ENCODE measurements at places on chromosomes 5 and 9. TPM values are rescaled to one million over a fixed set of nuclear protein-coding genes. Genes with fewer than 3 reads are reported as not detected.

GRCh38 chr5:5271786-5272321 is 131.7 kb downstream of the ADAMTS16 start:
- H3K27ac ChIP-seq = no peak overlapping the region
- H3K4me1 ChIP-seq = no peaks in the 10 kb centered on the region
- no peaks in the 10 kb centered on the region for H3K27me3 ChIP-seq
- H3K36me3 ChIP-seq = no peaks in the 10 kb centered on the region
- no peak overlapping the region for H3K4me3 ChIP-seq
- DNase-seq = no peak

GRCh38 chr9:12973710-12974109 is 198.9 kb downstream of the LURAP1L start:
- no peaks in the 10 kb centered on the region for H3K27me3 ChIP-seq
- H3K36me3 ChIP-seq = no peaks in the 10 kb centered on the region
- no peaks in the 10 kb centered on the region for H3K4me1 ChIP-seq
- no peak overlapping the region for H3K27ac ChIP-seq

DNA sequence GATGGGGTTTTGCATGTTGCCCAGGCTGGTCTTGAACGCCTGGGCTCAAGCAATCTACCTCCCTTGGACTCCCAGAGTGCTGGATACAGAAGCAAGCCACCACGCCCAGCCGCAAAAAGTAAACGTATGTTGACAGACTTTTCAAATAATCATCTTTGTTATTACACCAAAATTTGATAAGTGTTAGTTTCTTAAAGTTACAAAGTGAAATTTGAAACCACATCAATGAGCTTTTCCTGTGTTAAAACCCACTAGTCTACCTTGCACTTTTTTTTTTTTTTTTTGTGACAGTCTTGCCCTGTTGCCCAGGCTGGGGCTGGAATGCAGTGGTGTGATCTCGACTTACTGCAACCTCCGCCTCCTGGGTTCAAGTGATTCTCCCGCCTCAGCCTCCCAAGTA is 29.9 kb downstream of the SPACA9 start:
- H3K27me3 ChIP-seq = no peaks in the 10 kb centered on the region
- H3K4me3 ChIP-seq = no peak overlapping the region
- no peaks in the 10 kb centered on the region for H3K4me1 ChIP-seq
- no peak for DNase-seq
- peaks cover 42% of the 10 kb centered on the region for H3K36me3 ChIP-seq

GRCh38 chr5:10161778-10162177 is 87.9 kb downstream of the ATPSCKMT start:
- H3K27ac ChIP-seq = no peak overlapping the region
- DNase-seq = no peak
- H3K27me3 ChIP-seq = peaks cover 5% of the 10 kb centered on the region
- H3K36me3 ChIP-seq = no peaks in the 10 kb centered on the region

DNA sequence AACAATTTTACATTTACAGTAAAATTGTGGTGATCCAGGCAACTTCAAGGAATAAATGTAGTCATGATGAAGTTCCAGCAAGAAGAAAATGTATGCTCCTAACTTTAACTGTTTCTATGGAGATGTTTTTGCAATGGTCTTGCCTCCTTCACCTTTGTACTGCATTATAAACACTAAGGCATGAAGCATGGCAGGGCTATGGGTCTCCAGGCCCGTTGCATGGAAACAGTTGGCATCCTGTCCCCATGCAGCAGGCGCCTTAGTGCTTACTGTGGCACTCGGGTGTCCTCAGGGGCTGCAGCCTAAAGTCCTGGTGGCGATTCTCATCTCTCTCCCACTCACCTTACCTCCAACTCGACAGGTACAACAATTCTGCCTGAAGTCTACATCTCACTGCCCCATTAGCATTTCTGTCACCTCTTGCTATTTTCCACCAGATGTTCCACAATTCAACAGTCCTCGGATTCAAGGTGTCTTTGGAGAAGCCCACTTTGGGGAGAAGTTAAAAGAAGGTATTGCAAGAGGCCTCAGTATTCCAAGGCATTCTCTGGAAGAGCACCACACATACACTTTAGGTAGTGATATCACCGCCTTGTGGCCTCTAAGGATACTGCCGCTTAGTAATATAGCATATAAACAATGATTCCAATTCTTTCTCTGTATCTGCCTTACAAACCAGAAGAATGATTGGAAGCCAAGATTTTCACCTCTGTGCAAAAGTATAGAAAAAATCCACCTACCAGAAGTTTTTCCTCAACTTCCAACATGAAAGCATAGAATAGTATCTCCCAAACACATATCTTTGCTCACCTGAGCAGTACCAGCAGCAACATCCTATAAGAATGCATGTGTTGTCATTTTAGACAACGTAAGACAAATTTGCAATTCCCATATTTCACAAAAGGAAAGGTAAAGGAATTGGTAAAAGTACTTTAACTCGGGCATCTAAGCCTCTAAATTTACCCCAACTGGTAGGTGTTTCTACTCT is 5.1 kb downstream of the LIFR start:
- peaks cover 13% of the 10 kb centered on the region for H3K4me1 ChIP-seq
- no peak overlapping the region for H3K4me3 ChIP-seq
- no peaks in the 10 kb centered on the region for H3K27me3 ChIP-seq
- peak; percentile 73 for DNase-seq

- H3K4me1 ChIP-seq = peaks cover 14% of the 10 kb centered on the region
- peak overlapping the region; percentile 86 for H3K27ac ChIP-seq
- no peaks in the 10 kb centered on the region for H3K27me3 ChIP-seq
- peaks cover 6% of the 10 kb centered on the region for H3K36me3 ChIP-seq
Measured at GRCh38 chr5:157574456-157575380, 857 bp downstream of the ADAM19 start.

GRCh38 chr5:139744471-139745131 is 51.0 kb upstream of the PSD2 start:
- no peak overlapping the region for H3K4me3 ChIP-seq
- no peaks in the 10 kb centered on the region for H3K36me3 ChIP-seq
- DNase-seq = no peak
- H3K4me1 ChIP-seq = peaks cover 34% of the 10 kb centered on the region
- H3K27ac ChIP-seq = no peak overlapping the region

- no peak overlapping the region for H3K4me3 ChIP-seq
- H3K27me3 ChIP-seq = no peaks in the 10 kb centered on the region
- no peaks in the 10 kb centered on the region for H3K36me3 ChIP-seq
- no peaks in the 10 kb centered on the region for H3K4me1 ChIP-seq
- H3K27ac ChIP-seq = no peak overlapping the region
- DNase-seq = no peak
Measured at GRCh38 chr9:97384406-97385262, 27.3 kb upstream of the TDRD7 start.

The ARHGEF37 gene
- total RNA-seq = 0.28 TPM

GRCh38 chr9:967436-967835 is 9.0 kb upstream of the DMRT3 start:
- no peak overlapping the region for H3K27ac ChIP-seq
- H3K36me3 ChIP-seq = no peaks in the 10 kb centered on the region
- H3K4me1 ChIP-seq = no peaks in the 10 kb centered on the region
- DNase-seq = no peak
- no peak overlapping the region for H3K4me3 ChIP-seq

GRCh38 chr9:32566770-32567169 is 6.2 kb downstream of the NDUFB6 start:
- H3K4me3 ChIP-seq = no peak overlapping the region
- H3K27me3 ChIP-seq = no peaks in the 10 kb centered on the region
- no peak overlapping the region for H3K27ac ChIP-seq
- H3K36me3 ChIP-seq = peaks cover 31% of the 10 kb centered on the region

DNA sequence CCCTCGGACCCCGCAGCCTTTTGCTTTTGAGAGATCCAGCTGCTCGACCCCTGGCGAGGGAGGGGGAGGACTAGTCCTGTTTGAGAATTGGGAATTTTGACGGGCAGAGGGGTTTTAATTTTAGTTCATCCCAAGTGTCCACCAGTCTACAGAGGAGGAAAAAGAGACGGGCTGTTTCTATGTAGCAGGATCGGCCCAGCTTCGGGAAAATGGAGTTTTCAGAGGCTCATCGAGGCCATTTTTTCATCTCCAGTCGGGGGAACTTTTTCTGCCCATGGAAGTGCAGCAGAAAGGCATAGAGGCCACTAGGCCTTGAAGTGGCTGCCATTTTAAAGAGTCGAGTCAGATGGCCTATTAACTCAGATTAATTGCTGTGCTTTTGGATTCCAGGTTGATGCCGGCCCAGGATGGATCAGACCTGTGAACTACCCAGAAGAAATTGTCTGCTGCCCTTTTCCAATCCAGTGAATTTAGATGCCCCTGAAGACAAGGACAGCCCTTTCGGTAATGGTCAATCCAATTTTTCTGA is 1.2 kb downstream of the NSD1 start:
- peak overlapping the region; percentile 74 for H3K27ac ChIP-seq
- H3K4me1 ChIP-seq = peaks cover 22% of the 10 kb centered on the region
- no peak for DNase-seq

GRCh38 chr9:77770340-77770739 is 122.2 kb upstream of the GNA14 start:
- H3K27ac ChIP-seq = no peak overlapping the region
- H3K4me3 ChIP-seq = no peak overlapping the region
- no peak for DNase-seq
- H3K4me1 ChIP-seq = no peaks in the 10 kb centered on the region
- H3K36me3 ChIP-seq = no peaks in the 10 kb centered on the region
- H3K27me3 ChIP-seq = no peaks in the 10 kb centered on the region

- peaks cover 21% of the 10 kb centered on the region for H3K27me3 ChIP-seq
- no peak for DNase-seq
- H3K27ac ChIP-seq = no peak overlapping the region
- no peaks in the 10 kb centered on the region for H3K36me3 ChIP-seq
- no peak overlapping the region for H3K4me3 ChIP-seq
- no peaks in the 10 kb centered on the region for H3K4me1 ChIP-seq
Measured at GRCh38 chr5:173187054-173187743, 42.9 kb downstream of the BNIP1 start.

The MED7 gene
- total RNA-seq = 8.6 TPM

The AQP7 gene
- total RNA-seq = 0.28 TPM

The SLC45A2 gene
- total RNA-seq = not detected

- peaks cover 24% of the 10 kb centered on the region for H3K4me1 ChIP-seq
- H3K27ac ChIP-seq = peak overlapping the region; percentile 85
Measured at GRCh38 chr9:109253637-109254284, 67.1 kb downstream of the EPB41L4B start.

DNA sequence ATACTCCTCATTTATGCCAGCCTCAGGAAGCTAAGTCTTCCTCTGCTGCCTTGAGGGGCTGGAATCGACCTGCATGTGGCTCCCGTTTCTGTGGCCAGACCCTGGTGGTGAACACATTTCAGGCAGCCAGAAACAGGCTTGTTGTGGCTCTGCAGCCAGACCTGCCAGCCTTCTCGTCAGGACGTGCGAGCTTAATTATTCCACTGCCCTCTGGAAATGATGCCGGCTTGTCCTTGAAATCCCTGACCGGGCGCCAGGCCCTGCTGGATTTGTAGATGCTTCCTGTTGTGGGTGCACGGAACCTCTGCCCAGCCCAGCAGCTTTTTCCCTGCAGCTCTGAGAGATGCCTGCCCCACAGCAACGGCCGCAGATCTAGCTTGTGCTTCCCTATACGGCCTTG is 41.6 kb downstream of the PDZD2 start:
- H3K4me3 ChIP-seq = no peak overlapping the region
- no peaks in the 10 kb centered on the region for H3K4me1 ChIP-seq
- H3K27ac ChIP-seq = no peak overlapping the region
- DNase-seq = no peak

DNA sequence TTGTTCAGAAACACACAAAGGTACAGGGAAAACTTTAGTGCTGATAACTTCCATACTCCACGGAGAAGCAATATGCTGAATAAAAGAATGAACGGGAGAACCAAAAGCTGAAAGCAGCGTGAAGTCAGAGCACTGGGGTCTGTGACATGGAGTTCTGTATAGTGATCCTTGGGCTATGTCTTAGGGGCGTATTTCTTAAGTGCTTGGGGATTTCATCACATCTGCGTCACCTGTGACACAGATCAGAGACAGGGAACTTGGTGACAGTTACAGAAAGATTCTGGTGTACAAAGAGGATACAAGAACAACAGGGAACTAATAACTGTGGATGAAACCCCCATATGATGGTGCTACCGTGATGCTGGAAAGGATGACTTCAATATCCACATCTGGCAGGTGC is 81.9 kb downstream of the MARCHF3 start:
- DNase-seq = no peak
- H3K27me3 ChIP-seq = no peaks in the 10 kb centered on the region
- no peaks in the 10 kb centered on the region for H3K36me3 ChIP-seq
- no peaks in the 10 kb centered on the region for H3K4me1 ChIP-seq
- no peak overlapping the region for H3K4me3 ChIP-seq
- H3K27ac ChIP-seq = no peak overlapping the region

GRCh38 chr9:2939368-2939767 is 95.5 kb upstream of the PUM3 start:
- DNase-seq = no peak
- no peak overlapping the region for H3K4me3 ChIP-seq
- no peaks in the 10 kb centered on the region for H3K4me1 ChIP-seq
- no peaks in the 10 kb centered on the region for H3K36me3 ChIP-seq
- H3K27ac ChIP-seq = no peak overlapping the region
- no peaks in the 10 kb centered on the region for H3K27me3 ChIP-seq

DNA sequence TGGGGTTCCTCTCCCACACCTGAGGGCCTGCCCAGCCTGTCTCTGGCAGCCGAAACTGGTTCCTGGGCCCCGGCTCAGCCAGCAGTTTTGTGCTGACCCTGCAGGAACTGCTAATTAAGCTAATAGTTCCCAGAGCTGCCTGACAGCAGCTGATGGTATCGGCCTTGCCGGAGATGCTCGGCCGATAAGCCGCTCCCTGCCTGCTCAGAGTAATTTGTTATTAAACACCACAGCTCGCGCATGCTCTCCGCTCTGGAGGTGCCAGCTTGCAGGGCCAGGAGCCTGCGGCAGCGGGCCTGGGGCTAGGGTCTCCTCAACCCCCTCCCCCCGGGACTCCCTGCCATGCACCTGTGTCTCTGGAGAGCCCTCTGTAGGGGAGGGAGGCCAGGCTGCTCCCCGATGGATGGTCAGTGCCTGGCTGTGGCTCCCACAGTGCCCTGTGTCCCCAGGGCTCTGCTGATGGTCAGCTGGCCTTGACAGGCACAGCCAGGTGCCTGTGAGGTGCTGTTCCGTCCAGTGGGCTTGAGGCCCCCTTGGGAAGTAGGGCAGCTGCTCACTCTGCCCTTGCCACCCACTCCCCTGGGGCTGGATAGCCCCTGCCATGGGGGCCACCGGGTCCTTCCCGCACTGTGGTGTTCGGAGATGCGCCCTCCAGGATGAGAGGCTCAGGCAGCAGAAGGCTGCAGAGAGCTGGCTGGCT is 41.7 kb downstream of the RXRA start:
- no peak overlapping the region for H3K27ac ChIP-seq
- DNase-seq = no peak
- H3K4me1 ChIP-seq = peaks cover 19% of the 10 kb centered on the region

The KCNN2 gene
- total RNA-seq = 2.2 TPM
